H9 (cell line): ENCODE measurements at places on chromosomes 16 and 17. TPM values are rescaled to one million over a fixed set of nuclear protein-coding genes. Genes with fewer than 3 reads are reported as not detected.

The TBC1D3 gene
- not detected in 2 replicates for total RNA-seq

The HEXIM1 gene
- 32.4 and 33.0 TPM in 2 replicates for total RNA-seq

The CDRT15 gene
- total RNA-seq: not detected in 2 replicates

The LGALS9 gene
- 2.0 and 2.5 TPM in 2 replicates for total RNA-seq

The PAGR1 gene
- 65.3 and 67.8 TPM in 2 replicates for total RNA-seq

The ZNF821 gene
- total RNA-seq: 11.6 and 12.5 TPM in 2 replicates

The CMTM2 gene
- not detected in 2 replicates for total RNA-seq

The ALOX15 gene
- 0.31 and 0.39 TPM in 2 replicates for total RNA-seq

The AOC3 gene
- total RNA-seq: 2.6 and 2.8 TPM in 2 replicates

The NKD1 gene
- total RNA-seq: 1.9 and 3.7 TPM in 2 replicates

The CCL4 gene
- not detected in 2 replicates for total RNA-seq

The SLC35G6 gene
- total RNA-seq: not detected in 2 replicates

The KCNH6 gene
- 1.6 and 2.3 TPM in 2 replicates for total RNA-seq

The C16orf92 gene
- not detected in 2 replicates for total RNA-seq

GRCh38 chr17:50052822-50053653, 2.9 kb upstream of the ITGA3 start:
- no peak for DNase-seq

GRCh38 chr17:61581611-61582349, 9.2 kb downstream of the NACA2 start:
- no peak for DNase-seq

GRCh38 chr16:76749780-76750375, 441.1 kb upstream of the MON1B start:
- DNase-seq: no peak

- no peak for DNase-seq
These were observed 47.9 kb downstream of the WDR59 start for GRCh38 chr16:74936902-74937560.

DNA sequence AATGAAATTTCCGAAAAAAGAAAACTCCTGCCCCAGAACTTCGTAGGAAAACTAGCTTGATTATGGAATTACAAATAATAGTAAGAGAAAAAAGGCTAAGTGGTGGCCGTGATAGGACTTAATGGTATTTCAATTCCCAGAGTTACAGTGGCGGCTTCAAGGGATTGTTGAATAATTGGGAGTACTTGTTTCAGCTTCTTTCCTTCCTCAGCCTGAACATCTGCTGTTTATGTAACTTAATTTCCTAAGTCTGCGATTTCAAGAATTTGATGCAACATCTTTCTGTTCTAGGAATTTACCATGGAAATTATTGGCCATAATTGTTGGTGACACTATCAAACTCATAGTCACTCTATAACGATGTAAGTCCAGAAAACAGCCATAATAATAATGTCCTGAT, 684 bp upstream of the APPBP2 start:
- no peak for DNase-seq

- no peak for DNase-seq
These were observed 6.8 kb upstream of the ADCY7 start for GRCh38 chr16:50259334-50260205.

DNA sequence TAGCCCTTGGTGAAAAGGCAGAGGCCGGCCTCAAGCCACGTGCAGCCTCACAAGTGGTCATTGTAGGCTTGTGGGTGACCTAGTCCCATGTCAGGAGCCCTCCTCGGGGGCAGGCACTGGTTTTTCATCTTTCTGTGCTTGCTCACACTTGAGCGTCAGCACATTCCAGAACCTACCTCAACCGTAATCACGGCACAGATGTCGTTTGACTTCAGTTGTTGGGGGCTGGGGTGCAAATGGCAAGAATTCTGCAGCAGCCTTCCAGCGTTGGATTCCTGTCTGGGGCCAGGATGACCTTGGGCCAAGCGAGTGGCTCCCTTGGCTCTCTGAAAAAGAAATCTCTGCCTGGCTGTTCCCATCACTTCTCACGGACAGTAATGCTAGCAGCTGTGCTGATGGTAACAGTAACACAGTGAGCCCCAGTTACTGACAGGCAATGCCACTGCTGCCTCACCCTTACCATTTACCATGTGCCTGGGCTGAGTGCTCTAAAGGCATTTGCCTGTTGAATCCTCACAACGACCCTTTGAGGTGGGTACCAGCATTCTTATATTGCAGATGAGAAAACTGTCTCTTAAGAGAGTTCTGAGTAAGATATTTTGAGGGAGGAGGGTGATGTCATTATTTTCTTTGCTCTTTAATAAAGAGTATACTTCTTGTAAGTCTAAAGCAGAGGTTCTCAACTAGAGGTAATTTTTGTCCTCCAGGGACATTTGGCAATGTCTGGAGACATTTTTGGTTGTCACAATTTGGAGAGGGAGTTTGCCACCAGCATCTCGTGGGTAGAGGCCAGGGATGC, 46.5 kb downstream of the KSR1 start:
- DNase-seq: no peak

- DNase-seq: no peak
These were observed 1.7 kb downstream of the MT2A start for GRCh38 chr16:56610017-56610608.

DNA sequence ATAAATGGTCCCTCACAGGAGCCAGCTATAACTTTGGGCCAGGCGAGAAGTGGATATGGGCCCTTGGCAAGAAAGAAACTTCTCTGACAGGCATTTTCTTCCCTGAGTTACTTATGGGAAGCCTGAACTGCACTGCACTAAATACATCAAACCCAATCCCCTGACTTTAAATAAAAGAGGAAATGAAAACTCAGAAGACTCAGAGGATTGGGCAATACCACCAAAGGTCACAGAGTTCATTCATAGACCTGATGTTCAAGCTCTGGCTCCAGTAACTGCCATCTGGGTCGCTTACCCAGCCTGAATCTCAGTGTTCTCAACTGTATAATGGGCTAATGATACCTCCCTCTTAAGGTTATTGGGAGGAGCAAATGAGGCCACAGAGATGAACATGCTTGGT, 815 bp downstream of the KRT35 start:
- DNase-seq: no peak

DNA sequence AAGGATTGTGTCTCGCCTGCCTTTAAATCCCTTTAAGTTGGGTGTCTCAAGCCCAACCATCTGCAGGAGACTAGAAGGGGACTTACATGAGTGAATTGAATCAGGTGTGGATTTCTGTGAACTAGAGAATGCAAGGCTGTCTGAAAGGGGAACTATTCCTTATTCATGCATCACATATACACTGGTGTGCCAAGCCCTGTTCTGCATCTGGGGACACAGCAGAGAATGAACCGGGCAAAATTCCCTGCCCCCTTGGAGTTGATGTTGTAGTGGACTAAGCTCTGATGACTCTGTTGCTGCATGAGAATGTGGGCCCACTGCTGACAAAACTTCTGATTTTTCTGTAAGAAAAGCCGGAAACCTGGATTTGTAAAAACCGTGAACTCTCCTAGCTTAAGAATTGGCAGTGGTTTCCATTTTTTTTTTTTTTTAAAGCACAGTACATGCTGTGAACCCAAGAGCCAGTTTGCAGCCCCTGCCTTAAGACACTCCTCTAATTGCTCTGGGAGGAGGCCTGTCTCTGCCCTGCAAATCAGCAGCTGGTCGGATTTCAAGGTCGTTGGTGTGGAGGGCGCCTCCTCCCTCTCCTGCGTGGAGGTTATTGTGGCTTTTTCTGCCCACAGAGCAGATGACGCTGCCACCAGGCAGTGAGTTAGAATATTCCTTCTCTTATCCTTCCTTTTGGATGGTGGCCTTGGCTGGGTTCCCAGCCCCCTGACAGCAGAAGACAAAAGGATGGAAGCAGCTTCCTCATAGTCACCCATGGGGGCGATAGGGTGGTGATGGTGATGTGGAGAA, 131.0 kb downstream of the PRKCB start:
- no peak for DNase-seq

GRCh38 chr16:56354746-56355145, 70.6 kb downstream of the AMFR start:
- DNase-seq: no peak

- peak; percentile 92 for DNase-seq
These were observed 5.1 kb upstream of the SPAG7 start for GRCh38 chr17:4972752-4973151.

DNA sequence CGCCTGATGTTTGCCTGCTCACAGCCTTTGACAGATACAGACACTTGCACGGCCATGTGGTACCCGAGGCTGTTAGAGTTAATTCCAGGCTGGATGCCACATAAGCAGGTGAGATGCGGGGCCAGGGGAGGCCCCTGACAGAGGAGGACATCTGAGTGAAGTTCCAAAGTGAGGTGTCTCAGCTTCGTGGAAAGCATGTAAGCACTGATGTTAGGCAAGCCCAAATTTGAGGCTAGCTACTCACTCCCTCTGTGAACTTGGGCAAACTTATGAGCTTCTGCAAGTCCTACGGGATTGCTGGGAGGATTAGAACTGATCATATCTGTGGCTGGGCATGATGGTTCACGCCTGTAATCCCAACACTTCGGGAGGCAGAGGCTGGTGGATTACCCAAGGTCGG, 39.3 kb upstream of the MARCHF10 start:
- DNase-seq: peak; percentile 20

DNA sequence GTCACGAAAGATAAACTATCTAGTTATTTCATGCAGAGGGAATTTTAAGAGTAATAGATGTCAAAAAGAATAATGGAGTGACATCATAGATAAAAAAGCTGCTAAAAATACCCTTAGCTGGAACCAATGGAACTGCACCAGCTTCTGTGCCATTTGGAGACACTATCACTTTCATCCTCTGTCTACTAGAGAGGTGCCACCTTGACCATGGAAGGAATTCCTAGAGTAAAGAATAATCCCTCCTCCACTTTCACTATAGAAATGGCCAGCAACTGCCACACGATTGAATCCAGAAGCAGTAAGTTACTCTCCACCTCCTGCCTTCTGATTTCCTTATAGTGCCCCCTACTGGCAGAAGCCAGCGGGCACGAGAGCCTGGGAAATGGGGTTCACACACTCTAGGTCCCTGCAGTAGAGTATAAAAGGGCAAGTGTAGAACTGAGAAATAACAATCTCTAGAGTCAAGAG, 2.8 kb upstream of the ALDH3A2 start:
- peak; percentile 87 for DNase-seq

GRCh38 chr16:52540910-52541309, 6.0 kb downstream of the TOX3 start:
- DNase-seq: no peak

- DNase-seq: no peak
These were observed 296.6 kb upstream of the PMFBP1 start for GRCh38 chr16:72468582-72468981.

DNA sequence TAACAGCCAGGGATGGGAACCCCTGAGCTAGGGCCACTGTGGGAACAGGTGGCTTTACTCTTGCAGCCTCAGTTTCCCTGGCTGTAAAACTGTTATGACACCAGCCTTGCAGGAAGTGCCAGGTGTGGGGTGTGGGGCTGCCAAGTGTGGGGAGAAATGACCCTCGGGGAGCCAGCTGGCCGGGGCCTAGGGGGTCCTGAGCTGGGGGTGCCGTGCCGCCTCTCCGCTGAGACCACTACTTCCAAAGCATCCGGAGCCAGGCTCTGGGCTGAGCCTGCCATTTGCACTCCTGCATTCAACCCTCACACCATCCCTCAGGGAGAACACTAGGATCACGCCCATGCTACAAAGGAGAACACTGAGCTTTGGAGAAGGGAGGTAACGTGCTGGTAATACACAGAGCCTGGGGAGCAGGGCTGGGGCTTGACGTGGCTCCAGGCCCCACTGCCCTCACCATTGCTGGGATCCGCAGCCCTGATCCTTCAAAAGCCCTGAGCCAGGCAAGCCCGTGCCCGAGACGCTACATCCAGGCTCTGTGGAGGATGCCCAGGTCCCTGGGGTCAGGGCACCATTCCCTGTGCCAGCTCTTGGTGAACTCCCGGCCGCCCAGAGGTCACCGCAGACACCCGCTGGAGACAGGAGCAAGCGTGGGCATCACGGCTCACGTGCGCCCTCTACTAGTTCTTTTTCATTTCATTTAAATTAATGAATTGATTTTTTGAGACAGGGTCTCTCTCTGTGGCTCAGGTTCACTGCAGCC, 28.8 kb upstream of the GINS2 start:
- DNase-seq: peak; percentile 75

GRCh38 chr17:64003526-64004121, 5.5 kb downstream of the PRR29 start:
- DNase-seq: peak; percentile 24

DNA sequence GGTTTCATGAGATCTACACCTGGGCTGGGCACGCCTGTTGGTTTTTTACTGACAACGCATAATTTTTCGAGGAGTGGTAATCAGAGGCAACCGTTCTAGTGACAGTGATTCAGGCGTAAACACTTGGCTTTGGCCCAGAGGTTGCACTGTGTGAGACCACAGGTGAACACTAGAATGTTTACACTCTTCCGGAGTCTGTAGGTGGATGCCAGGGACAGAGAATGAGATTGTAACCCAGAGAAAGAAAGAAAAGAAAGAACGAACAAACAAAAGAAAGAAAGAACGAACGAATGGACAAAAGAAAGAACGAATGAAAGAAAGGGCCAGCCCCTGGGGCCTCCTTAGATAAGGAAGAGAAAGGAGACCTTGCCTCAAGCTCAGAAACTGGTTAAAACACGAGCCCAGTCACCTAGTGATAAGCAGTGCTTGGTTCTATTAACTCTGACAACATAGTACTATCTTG, 113.2 kb downstream of the PRKCB start:
- no peak for DNase-seq

GRCh38 chr17:76868669-76869495, 678 bp downstream of the MGAT5B start:
- DNase-seq: no peak

GRCh38 chr17:65503557-65503956, 57.9 kb downstream of the AXIN2 start:
- DNase-seq: no peak

- no peak for DNase-seq
These were observed 166.3 kb downstream of the ANKFN1 start for GRCh38 chr17:56319531-56319930.

GRCh38 chr17:80781211-80781610, 210.4 kb upstream of the CHMP6 start:
- no peak for DNase-seq

GRCh38 chr16:1154887-1155331, 2.0 kb downstream of the CACNA1H start:
- DNase-seq: no peak

- peak; percentile 91 for DNase-seq
These were observed 8.2 kb downstream of the SYNGR2 start for GRCh38 chr17:78176548-78177025.

DNA sequence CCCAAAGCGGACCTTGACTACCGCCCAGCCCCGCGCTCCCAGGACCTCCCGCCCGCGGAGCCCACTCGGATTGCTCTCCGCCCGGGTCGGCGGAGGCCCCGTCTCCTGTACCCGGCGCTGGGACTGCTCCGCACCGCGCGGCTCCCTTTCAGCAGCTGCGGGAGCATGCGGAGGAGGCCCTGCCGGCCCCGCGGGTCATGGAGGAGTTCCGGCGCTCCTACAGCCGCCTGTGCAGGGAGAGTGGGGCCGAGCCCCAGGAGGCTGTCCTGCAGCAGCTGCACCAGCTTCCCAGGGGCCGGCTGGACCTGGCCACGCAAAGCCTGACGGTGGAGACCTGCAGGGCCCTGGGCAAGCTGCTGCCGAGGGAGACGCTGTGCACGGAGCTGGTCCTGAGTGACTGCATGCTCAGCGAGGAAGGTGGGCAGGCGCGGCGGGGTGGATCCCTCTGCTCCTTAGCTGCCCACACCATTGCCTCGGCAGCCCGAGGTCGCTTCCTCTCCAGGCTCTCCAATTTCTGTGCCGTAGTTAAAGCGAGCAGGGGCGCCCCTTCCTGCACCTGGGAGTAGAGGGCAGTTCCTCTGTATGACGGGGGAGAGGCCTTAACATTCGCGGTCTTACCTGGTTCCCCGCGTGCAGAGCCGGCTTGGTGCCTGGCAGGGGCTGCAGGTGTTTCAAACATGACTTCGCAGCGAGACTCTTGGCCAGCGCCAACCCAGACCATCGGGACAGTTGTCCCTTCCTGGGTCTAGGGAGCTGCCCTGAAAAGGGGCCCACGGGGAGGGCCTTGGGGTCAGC, 539 bp downstream of the LRRC45 start:
- DNase-seq: no peak
